ENCODE measurements at places on chromosomes 5 and 9.

GRCh38 chr5:38360323-38361061, 102.1 kb downstream of the EGFLAM start:
- DNase-seq: no peak

DNA sequence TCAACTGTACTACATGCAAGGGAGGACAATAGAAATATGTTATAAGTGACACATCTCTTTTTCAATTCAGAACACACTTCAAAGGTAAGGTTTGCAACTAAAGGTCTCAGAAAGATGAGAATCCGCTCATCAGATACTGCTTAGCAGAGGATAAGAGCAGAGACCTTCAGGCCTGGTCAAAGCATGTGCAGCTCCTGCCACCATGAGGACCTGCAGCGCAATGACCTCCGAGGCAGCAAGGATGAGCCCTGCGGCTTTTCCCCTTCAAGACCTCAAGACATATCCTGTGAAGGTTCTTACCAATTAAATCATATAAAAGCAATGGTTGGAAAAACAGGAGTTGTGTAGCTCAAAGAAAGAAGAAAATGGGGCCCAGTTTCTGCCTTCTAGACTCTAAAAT, 135.8 kb downstream of the TRIM36 start:
- no peak for DNase-seq

- DNase-seq: peak; percentile 35
These were observed 40.0 kb downstream of the KLHL3 start for GRCh38 chr5:137695651-137696428.

- DNase-seq: no peak
These were observed 47.5 kb downstream of the BARX1 start for GRCh38 chr9:93907551-93908199.

DNA sequence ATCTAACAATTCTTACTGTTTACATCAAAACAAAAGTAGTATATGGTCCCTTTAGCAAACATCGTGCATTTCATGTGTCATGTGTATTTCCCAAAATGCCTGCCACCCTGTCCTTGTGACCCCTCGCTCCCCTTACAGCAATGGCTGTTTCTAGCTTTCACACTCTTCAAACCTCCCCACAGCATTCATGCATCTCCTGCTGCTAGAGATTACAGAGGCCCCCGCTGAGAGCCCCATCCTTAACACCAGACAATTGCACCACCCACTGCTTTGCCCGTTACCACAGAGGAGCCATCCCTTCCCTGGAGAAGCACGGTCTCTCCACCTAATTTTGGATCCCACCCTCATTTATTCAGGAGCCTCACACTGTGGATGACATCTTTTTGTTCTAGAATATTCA, 149.7 kb upstream of the IRX4 start:
- no peak for DNase-seq

DNA sequence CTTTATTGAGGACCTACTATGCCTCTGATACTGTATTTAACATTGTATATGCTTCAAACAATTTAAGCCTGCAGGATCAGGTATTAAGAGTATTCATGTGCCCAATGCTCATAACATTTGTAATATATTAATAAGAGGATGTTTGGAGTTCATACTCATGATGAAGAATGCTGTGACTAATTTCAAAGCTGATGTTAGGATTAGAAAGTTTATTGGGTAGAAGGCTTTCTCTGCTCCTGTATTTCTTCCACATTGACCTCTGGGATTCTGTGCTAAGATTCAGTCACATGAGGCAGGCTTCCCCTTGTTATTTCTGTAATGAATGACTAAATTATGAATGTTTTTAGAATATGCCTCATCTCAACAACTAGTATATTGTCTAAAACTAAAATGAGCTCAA, 456.4 kb downstream of the NFIB start:
- DNase-seq: no peak

DNA sequence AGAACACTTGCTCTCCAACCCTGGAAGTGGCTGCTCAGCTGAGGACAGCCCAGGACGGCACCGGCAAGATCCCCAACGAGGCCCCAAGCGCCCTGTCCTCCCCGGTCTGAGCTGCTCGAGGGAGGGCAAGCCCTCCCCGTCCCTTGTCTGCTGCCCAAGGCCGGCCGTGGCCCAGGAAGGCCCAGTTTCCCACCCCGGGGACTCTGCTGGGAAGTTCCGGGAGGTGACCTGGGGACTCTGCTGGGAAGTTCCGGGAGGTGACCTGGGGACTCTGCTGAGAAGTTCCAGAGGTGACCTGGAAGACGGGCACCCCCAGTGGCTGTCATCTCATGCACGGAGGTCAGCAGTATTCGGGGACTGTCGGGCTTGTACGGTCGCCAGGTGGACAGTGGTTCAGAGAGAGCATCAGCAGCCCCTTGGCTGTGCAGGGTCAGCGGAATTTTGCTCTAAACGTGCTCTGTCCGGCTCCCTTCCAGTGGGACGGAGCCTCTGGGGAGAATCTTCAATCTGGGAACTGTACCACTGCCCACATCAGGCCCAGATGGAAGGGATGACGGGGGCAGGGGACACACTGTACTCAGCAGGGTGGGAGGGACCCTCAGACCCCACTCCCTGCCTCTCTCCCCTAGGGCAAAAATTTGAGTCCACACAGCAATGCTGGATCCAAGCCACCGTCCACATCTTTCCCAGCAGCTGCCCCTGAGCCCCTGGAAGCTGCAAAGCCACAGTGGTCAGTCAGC, 7.2 kb downstream of the NACC2 start:
- DNase-seq: no peak

Measured in GM10248 (cell line).